ENCODE measurements at places on chromosomes 6 and 20.

GRCh38 chr20:15288106-15288505 is 950.7 kb upstream of the FLRT3 start:
- DNase-seq = no peak

GRCh38 chr20:62136283-62137091 is 6.7 kb downstream of the PSMA7 start:
- no peak for DNase-seq

GRCh38 chr6:132866762-132867449 is 52.5 kb downstream of the RPS12 start:
- DNase-seq = no peak

- no peak for DNase-seq
These were observed 832.3 kb upstream of the ADGRB3 start for GRCh38 chr6:67802771-67803170.

DNA sequence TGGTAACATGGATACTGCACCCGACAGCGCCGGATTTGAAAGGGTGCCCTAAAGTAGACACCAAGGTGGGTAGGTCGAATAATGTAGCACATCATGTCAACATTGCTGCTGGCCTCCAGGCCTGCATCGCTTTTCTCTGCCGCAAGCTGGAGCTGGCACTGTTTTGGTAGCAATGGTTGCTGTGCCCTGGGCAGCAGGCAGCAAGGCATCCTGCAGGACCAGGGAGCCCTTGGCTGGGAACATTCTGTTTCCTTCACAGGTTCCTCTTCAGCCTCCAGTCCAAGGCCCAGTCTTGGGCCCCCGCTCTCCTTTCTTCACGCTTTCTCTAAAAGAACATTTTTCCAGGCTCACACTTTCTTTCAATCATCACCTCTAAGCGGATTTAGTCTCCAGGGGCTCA is 365.8 kb upstream of the JARID2 start:
- no peak for DNase-seq

GRCh38 chr20:1975291-1975690 is 18.6 kb downstream of the PDYN start:
- no peak for DNase-seq

GRCh38 chr20:35306931-35307517 is 14.8 kb upstream of the FAM83C start:
- DNase-seq = no peak

DNA sequence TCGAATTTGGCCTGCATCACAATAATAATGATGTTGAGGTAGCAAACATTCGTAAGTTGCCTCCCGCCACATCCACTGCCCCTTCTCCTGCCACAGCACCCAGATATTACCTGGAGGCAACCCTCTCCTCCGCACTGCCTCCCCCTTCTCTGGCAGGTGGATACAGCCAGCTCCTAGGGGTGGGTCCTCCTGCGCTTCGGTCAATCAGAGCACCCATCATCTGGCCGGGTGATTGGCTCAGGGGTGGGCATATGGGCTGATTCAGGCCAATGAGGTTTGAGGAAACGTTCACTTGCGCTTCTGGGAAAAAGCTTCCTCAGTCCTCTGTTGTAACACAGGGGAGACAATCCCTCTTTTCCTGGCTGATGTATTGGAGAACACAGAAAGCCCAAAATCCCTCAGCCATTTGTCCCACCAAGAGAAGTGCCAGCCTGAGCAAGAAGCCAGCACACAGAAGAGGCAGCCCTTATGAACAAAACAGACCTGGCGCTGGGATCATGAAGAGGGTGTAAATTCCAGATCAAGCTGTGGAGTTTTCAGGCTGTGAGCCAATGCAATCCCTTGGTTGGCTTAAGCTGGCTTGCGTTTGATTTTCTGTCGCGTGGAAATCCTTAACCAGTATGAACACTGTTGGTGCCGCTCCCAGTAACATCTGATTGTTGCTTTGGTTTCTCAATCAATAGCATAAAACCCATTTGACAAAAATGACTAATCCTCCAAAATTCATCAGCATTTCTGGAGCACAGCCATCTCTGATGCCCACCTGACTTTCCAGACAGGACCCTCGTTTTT is 82.2 kb downstream of the PRDM1 start:
- no peak for DNase-seq

DNA sequence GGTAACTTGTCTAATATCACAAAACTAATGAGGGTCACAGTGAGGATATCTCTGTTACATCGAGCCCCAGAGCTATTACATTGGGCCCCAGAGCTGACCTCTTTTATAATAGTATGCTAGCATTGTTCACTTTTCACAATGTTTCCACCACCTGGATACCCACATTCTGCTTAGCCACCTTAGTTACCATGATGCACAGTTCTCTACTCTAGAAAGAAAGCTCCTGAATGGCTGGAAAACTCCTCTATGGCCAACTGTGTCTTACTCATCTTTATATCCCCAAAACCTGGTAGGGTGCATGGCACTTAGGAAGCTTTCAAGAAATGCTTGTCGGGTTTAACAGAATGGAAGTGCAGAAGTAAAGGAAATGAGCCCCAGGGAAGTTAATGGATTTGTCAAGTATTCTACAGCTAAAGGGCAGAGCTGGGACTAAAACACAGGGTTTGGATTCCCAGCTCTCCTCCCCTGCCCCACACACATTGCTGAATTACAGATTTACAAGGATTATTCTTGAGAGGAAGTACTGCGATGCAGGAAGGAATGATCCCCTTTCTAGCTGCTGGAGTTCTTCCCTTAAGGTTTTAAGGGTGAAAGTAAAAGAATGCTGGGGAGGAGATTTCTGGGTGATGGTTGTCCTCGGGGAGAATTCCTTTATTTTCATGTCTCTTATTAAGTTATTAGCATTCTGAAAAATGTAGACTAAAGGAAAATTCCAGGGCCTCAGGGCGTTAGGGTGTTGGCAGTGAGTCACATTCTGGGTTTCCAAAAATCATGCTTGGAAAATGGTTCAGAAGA is 16.1 kb upstream of the HINT3 start:
- no peak for DNase-seq

DNA sequence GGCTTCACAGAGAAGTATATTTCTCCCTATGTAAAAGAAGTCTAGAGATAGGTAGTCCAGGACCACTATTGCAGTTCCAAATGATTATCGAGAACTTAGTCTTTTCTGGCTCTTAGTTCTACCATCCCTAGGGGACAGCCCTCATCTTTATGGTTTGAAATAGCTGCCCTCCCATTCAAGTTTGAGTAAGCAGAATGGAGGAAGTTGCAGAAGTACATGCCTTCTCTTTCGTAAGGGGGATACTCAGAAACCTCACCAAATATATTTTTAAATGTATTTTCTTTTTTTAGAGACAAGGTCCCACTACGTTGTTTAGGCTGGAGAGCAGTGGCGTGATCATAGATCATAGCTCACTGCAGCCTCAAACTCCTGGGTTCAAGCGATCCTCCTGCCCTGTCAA is 236.8 kb upstream of the RREB1 start:
- DNase-seq = no peak

DNA sequence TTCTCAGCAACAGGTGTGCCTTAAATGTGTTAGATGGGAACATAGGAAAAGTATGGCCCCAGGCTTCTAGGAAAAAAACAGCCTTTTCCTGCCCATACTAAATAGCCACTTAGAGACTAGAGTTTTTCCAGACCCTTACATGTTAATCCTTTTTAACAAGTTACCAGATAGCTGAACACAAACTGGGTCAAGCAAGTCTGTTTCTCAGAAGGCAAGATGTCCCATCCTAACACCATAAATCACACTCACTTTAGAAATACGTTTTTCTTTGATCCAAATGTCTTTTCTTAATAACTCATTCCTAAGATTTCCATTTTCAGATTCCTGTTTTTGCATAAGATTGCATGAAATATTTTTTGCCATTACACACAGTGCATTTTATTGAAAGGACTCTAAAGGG is 241.3 kb downstream of the KCNQ5 start:
- no peak for DNase-seq

GRCh38 chr6:133837801-133838349 is 51.0 kb upstream of the TCF21 start:
- no peak for DNase-seq

DNA sequence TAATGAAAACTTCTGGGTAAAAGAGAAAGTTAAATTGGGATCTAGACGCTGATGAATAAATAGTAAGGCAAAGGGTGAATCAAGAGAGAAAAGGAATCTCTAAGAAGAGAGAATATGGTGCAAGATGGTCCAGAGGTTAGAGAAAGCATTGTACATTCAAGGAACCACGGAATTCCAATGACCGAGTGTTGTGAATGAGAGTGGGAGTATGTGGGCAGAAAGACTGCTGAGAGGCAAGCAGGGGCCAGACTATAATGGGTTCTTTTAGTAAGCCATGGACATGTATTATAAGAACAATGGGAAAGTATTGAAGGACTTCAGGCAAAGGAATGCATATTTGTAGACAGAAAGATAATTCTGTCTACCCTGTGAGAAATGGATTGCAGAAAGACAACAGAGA is 45.2 kb downstream of the SPTLC3 start:
- no peak for DNase-seq

- no peak for DNase-seq
These were observed 41.5 kb upstream of the TENT5A start for GRCh38 chr6:81793821-81794475.

DNA sequence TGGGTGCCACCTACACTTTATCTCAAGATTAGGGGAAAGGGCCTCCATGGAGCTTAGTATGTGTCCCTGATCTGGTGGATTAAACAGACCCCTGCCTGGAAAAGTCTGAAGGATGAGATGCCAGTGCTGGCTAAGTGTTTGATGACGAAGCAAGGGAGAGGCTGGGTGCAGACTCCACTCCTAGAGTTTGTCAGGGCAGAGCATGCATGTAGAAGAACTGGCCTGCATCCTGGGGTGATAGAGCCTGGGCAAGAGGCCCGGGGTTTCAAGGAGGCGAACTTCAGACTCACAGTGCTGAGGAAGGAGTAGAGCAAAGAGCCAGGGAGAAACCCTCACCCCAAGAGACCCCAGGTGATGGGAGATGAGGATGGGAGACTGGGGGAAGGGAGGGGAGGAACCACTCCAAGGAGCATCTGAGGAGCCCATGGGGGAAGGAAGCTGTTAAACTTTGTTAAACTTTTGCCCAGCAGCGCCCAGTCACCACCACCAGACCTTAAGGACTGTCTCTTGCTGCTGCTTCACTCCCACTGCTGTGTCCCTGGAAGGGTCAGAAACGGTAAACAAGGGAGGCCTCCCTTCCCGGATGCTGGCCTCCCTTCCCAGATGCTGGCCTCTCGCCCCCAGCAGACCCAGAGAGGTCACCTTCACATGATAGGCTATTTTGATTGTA is 61.6 kb downstream of the RPRD1B start:
- no peak for DNase-seq

DNA sequence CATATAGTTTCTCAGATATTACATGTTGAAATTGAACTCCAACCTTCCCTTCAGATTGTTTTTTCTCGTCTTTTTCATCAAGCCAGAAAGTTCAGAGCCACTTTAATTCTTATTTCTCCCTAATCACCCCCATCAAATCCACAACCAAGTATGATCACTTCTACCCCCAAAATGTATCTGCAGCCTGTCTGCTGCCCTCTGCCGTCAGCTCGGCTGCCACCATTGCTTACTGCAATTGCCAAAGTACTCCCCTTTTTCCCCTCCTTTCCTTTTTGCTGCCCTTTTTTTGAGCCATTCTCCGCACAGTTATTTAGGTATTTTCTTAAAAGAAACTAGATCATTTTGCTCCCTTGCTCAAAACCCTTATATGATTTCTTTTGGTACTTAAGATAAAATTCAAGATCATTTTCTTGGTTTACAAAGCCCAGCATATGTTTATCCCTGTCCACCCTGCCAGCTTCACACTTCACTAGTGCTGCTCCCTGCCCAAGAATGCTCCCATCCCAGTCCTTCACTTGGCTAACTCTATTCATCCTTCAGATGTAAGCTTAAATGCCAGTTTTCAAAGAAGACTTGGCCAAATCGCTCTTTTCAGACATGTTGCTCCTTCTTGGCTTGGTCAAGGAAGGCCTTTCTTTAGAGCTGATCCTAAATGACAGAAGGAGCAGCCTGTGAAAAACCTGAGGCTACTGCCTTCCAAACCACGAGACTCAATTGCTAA is 63.7 kb downstream of the SH3BGRL2 start:
- no peak for DNase-seq

DNA sequence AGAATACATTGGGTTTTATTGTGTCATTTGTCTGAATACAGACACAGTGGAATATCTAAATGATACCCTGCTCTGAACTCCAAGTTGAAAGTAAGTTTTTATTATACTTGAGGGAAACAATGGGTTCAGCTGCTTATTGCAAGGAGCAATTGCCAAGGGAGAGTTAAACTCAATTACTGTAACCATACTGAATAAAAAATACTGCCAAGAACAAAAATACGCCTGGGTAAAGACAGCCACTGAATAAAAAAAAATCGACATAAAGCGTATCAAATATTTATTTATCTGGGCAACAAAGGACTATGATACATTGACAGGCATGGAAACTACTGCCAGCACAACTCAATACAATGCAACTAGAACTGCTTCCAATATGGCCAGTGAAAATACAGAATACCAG is 18.1 kb downstream of the TFAP2A start:
- DNase-seq = no peak

GRCh38 chr20:11454966-11455799 is 462.5 kb upstream of the BTBD3 start:
- no peak for DNase-seq

GRCh38 chr6:14743144-14743473 is 502.8 kb upstream of the JARID2 start:
- no peak for DNase-seq

DNA sequence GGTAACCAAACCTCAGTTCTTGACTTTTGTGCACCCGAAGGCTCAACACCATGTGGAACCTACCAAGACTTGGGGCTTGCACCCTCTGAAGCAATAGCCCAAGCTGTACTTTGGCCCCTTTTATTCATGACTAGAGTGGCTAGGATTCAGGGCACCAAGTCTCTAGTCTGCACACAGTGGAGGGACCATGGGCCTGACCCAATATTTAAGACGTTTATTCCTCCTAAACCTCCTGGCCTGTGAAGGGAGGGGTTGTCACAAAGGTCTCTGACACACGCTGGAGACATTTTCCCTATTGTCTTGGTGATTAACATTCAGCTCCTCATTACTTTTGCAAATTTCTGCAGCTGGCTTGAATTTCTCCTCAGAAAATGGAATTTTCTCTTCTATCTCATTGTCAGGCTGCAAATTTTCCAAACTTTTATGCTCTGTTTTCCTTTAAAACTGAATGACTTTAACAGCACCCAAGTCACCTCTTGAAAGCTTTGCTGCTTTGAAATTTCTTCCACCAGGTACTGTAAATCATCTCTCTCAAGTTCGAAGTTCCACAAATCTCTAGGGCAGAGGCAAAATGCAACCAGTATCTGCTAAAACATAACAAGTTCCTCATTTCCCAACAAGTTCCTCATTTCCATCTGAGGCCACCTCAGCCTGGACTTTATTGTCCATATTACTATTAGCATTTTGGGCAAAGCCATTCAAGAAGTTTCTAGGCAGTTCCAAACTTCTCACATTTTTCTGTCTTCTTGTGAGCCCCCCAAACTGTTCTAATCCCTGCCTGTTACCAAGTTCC is 481.4 kb upstream of the BTBD3 start:
- no peak for DNase-seq

DNA sequence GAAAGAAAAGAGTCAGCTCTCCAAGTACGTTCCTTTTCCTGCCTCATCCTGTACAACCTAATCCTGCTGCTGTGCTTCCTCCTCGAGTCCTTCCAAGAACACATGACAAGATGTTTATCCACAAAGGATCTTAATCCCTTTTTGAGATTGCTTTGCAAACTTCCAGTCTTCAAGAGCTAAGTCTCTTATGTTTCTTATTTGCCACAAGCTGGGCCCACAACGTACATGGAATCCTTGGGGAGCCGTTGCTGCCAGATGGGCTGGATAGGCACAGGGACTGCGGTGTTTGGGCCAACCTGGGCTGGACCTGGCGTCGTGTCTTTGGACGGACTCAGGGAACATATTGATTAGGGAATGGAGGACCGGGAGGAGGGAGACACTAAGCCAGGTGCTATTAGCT is 79.7 kb upstream of the AFDN start:
- DNase-seq = no peak

GRCh38 chr6:165834613-165835259 is 171.7 kb upstream of the PDE10A start:
- no peak for DNase-seq

Data from hypothalamus (tissue), 51 donors.